ENCODE measurements at places on chromosomes 7 and 10.

GRCh38 chr10:77846718-77847311 lies 79.7 kb downstream of the DLG5 start:
- peak; percentile 89 for DNase-seq

- DNase-seq, result no peak
Observed at GRCh38 chr7:112571852-112572607, 91.2 kb downstream of the LSMEM1 start.

- DNase-seq, result no peak
Observed at GRCh38 chr10:3295582-3296151, 123.1 kb upstream of the PITRM1 start.

DNA sequence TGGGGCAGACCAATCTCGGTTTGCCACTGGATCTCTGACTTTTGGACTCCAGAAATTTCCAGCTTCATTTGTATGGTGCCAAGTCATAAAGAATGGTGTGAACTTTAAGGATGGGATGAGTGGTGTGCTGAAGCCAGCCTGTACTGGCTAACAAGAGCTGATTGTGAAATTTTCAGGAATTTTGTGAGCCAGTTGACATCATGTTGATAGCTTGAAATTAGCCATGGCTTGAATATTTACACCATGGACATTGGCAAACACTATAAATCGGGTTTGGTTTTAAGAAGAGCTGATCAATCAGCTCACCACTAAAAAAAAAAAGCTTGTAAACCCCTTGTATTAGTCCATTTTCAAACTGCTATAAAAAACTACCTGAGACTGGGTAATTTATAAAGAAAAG lies 14.1 kb upstream of the MYH16 start:
- no peak for DNase-seq

DNA sequence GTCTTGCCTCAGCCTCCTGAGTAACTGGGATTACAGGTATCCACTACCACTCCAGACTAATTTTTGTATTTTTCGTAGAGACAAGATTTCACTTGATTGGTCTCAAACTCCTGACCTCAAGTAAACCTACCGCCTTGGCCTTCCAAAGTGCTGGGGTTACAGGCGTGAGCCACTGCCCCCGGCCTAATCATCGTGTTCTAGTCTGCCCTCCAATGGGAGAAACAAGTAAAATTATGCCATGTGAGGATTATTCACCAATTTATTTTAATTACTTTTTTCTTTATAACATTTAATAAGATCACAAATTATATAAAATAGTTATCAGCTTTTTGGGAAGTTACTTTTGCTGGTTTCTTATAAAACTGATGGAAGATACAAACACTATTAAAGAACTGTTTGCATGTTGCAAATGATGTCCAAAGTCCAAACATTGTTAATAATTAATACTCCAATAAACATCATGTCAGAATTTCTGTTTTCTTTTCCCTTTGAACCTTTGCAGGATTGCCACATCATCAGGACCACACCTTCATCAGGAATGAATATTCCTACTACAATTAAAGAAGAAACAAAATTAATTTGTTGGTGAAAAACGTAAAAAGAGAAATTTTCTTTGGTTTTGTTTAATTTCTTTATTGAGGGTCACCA lies 786 bp upstream of the AKR1C4 start:
- DNase-seq, result no peak

- no peak for DNase-seq
Observed at GRCh38 chr10:125692601-125693523, 9.9 kb upstream of the TEX36 start.

- peak; percentile 67 for DNase-seq
Observed at GRCh38 chr7:47581438-47581803, 490 bp downstream of the TNS3 start.

DNA sequence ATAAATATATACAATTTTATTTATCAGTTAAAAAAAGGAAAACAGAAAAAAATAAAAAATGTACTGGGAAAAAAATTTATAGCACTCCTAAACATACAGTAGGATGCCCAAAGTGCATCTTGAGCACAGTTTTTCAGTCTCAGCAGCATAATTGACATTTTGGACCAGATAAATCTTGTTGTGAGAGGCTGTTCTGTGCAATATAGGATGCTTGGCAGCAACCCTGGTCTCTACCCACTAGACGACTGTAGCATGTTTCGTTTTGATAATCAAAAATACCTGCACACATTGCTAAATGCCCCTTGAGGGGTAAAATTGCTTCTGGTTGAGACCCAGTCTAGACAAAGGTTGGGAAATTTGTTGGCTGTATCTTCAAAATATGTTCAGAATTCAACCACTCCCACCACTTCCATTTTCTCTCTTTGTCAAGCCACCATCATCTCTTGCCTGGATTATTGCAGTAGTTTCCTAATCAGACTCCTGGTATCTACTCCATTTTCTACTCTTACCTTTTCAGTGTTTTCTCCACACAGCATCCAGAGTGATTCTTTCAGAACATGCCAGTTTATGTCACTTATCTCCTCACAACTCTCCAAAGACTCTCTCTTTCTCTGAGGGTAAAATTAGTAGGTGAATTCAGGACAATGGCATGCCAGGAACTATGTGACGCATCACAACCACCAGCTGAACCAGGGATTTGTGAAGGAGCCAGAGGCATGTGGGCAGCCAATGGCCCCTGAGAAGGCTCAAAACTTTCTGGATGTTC lies 91.4 kb downstream of the GPR85 start:
- DNase-seq, result no peak

DNA sequence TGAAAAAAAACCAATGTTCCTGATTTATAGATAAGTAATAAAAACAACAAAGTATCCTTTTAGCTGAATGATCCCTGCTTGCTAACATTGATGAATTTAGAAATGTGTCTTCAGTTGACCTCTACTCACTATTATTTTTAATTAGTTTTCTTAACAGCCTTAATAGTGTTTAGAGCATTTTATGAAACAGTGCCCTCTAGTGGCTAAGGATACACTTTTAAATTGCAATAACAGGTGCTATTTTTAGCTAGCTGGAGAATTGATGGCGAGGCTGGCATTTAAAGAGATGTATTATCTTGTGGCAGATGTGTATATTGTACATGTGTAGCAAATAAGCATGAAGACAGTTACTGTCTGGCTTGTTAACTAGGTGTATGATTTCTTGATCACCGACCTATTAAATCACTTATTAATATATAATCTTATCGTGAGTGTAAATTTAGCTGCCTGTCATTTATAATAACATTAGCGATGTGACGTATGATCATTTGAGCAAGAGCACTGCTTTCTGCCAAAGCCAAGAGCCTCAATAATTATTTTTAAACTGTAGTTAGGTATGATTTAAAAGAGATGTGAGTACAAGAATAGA lies 451.9 kb downstream of the DPP6 start:
- peak; percentile 9 for DNase-seq

- no peak for DNase-seq
Observed at GRCh38 chr10:22453320-22453719, 108.0 kb downstream of the SPAG6 start.

GRCh38 chr7:128005117-128005516 lies 26.1 kb downstream of the LRRC4 start:
- no peak for DNase-seq

DNA sequence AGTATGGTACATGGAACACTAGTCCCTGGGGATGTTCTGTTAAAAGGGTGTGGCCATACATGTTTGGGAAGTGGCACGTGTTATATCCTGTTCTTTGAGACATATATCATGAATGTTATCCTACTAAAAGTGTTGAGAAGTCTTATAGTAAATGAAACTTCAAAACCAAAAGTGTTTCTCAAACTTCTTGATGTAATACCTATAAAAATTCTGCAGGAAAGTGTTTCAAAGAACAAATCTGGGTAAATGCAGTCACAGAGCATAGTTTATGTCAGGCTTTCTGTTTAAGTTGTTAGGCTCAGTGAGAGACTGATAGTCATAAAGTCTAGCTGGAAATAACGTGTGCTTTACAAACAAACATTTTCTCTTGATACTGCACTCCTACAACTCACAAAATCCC lies 273.7 kb downstream of the KIF20B start:
- DNase-seq, result no peak

DNA sequence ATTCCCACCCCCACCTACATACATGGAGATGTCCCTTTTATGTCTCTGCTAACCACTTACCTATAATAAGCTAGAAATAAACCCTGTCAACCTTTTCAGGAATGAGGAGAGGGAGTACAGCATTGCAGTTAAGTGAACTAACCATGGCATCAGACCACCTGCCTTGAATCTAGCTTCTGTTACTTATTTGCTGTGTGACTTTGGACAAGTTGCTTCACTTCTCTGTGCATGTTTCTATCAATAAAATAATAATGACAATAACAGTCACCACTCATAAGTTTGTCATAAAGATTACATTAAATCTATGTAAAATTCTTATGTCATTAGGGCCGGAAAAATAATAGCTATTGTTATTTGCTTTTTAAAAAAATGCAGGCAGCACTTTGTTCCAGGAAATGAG lies 881.1 kb upstream of the AUTS2 start:
- DNase-seq, result no peak

GRCh38 chr10:96891840-96892239 lies 59.7 kb downstream of the LCOR start:
- DNase-seq, result no peak

DNA sequence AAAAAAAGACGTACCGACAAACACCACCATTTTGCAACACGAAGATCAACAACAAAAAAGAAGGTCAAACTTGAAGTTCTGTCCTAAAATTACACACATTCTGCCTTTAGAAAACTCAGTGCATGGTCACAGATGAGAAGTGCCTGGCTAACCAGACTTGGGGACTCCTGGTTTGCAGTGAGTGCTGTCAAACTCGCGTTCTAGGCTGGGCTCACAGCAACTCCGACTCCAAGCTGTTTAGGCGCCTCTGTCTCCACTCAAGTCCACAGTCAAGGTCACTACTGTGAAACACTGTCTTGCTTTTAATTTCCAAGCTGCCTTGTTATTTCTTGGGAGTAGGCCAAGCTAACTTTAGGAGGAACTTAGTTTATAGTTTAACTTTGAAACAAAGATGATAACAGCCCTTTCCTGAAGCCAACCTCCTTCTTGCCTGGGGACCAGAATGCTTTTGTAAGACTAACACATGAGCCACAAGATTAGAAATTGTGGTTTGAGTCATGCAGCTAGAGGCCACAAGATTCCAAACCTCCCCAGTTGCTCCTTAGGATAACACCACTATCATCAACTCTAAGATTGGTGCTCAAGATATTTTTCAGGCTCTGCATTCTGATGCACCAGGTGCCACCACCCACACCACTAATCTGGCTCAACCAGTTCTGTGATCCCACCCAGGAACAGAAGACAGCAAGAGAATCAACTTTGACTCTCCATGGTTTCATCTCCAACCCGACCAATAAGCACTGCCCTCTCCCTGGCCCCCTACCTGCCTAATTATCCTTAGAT lies 1.1 kb upstream of the DNAAF5 start:
- no peak for DNase-seq

DNA sequence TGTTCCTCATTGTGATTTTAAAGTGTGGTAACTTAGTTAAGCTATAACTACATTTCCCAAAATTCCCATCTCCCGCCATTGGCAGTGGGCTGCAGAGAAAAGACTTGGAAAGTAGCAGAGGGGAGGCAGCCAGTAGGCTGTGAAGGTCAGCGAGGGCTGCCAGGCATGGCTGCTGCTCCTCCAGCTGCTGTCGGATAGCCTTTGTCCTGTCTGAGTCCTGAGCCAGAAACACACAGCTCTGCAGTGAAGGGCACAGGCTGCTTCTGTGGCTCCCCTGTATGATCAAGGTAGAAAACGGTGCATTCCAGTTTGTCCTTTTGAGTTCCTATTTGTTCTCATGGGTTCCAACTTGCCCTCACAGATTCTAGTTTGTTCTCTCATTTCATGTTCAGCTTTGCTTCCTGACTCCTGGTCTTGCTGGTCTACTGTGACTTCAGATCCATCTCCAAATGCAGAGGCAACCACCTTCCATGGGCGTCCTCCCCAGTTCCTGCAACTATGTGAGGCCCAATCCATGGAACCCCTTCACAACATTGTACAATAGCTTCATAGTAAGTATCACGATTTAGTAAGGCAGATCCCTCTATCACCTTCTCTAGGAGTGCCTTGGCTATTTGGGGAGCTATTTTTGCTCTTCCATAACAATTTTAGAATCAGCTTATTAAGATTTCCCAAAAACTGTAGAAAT lies 31.7 kb downstream of the SYPL1 start:
- DNase-seq, result no peak

- DNase-seq, result no peak
Observed at GRCh38 chr10:123149162-123149567, 1.2 kb downstream of the HMX2 start.

- DNase-seq, result no peak
Observed at GRCh38 chr7:156145184-156145583, 332.9 kb upstream of the SHH start.

DNA sequence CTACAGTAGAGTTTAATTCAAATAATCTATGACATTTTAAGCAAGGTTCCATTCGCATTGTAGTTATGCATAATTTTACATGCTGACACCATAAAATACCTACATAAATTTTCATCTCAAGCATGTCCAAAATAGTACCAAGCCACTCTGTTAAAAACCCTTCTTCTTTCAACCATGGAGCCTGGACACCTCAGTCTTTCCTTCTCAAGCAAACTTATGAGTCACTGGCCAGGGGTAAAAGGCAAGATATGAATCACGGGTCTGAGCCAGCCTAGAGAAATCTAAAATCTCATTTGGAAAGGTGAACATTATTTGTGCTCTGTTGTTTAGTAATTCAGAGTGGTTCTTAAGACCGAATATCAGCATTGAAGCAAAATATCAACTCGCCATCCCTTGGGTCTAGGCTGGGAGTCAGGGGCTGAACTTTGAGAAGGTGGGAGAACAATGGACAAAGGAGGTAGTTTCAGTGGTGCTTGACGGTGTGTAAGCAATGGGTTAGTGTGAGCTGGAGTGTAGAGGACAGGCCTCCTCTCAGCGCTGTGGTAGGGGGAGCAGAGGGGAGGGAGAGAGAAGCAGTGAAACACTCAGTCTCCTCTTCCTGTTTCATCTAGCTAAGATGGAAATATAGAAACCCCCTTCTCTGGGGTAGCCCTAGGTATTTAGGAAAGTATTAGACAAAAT lies 19.1 kb upstream of the GPAM start:
- DNase-seq, result no peak

GRCh38 chr10:31620226-31621151 lies 301.5 kb downstream of the ZEB1 start:
- DNase-seq, result peak; percentile 18

DNA sequence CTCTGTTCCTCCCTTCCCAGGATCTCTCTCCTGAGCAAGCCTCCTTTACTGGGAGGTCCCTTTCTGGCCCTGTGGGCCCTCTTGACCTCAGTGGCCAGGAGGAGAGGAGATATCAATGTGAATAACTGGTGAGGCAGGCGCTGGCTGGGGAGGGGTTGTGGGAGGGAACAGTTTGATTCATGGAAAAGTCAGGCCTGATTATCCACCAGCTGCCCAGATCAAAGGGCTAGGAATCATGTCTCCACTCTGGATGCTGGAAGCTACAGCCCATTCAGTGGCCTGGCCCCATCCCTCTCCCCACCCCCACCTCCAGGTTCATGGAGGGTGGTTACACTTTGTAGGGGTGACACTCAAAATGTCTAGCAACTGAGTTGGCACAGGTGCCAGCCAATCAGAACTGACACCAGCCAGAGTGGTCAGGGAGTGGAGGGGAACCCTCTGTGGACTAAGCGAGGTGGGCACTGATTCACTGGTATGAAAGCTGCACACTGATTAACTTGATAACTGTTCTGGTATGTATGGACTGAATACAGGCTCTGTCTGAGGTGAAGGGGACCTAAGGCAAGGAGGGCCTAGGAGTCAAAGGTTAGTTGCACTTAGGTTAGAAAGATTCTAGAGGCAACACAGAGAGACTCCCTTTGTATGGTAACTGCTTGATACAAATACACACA lies 4.8 kb downstream of the PRRT4 start:
- DNase-seq, result no peak
